ENCODE measurements at places on chromosomes 11 and 22. TPM values are rescaled to one million over a fixed set of nuclear protein-coding genes. Genes with fewer than 3 reads are reported as not detected.

The WNT7B gene
- not detected for total RNA-seq

The LRP4 gene
- total RNA-seq: 12.4 TPM

The TRIM51 gene
- not detected for total RNA-seq

The OR8H2 gene
- total RNA-seq: not detected

The UBQLNL gene
- 1.8 TPM for total RNA-seq

The KCNJ1 gene
- not detected for total RNA-seq

The SAA2 gene
- total RNA-seq: not detected

The TRIM66 gene
- total RNA-seq: 11.7 TPM

The SELENOM gene
- 247 TPM for total RNA-seq

The MTA2 gene
- 42.0 TPM for total RNA-seq

The TYR gene
- total RNA-seq: not detected

The OR10A2 gene
- total RNA-seq: not detected

The MUC2 gene
- 439 TPM for total RNA-seq

Data from transverse colon (tissue), 4 donors.